ENCODE measurements at places on chromosomes 4 and X. TPM values are rescaled to one million over a fixed set of nuclear protein-coding genes. Genes with fewer than 3 reads are reported as not detected.

Gene WDR45
- total RNA-seq = 59.8 TPM

Gene ZNF674
- total RNA-seq = 6.9 TPM

Gene CNKSR2
- 0.33 TPM for total RNA-seq

Gene GAGE12C
- not detected for total RNA-seq

Gene DIPK2B
- total RNA-seq = not detected

Gene HOPX
- 3.3 TPM for total RNA-seq

Gene SOX3
- total RNA-seq = not detected

Gene SMARCA1
- 53.3 TPM for total RNA-seq

Gene RTL3
- total RNA-seq = not detected

Gene RADX
- 1.7 TPM for total RNA-seq

Gene BEX4
- total RNA-seq = 11.1 TPM

Gene ADAM29
- not detected for total RNA-seq

Gene MAGEA8
- not detected for total RNA-seq

Gene MAP7D2
- under 0.01 TPM for total RNA-seq

Gene BCLAF3
- total RNA-seq = 6.9 TPM

Gene PAGE1
- total RNA-seq = not detected

Gene RPS6KA6
- total RNA-seq = 3.3 TPM

Gene ADH1C
- total RNA-seq = 0.83 TPM

Gene DGKK
- total RNA-seq = not detected

Gene IL9R
- total RNA-seq = not detected

Gene CFI
- 10.2 TPM for total RNA-seq

Gene NDUFA1
- 80.4 TPM for total RNA-seq

Gene SMIM31
- total RNA-seq = not detected

Gene CYTL1
- 0.17 TPM for total RNA-seq

Gene CT45A3
- not detected for total RNA-seq

Gene CXorf38
- 12.4 TPM for total RNA-seq

Gene FSTL5
- total RNA-seq = not detected

Gene TMEM271
- total RNA-seq = not detected
